AG04450 (cell line): ENCODE measurements at places on chromosomes 12 and 14. TPM values are rescaled to one million over a fixed set of nuclear protein-coding genes. Genes with fewer than 3 reads are reported as not detected.

PARPBP gene
- polyA plus RNA-seq = 4.2 and 6.0 TPM in 2 replicates

NANOG gene
- polyA plus RNA-seq = 0.01 TPM in 1 of 2 replicates, not detected in the other

GRCh38 chr12:55974308-55974730 is 441 bp downstream of the RAB5B start:
- no peak for DNase-seq

RND1 gene
- 0.36 and 0.42 TPM in 2 replicates for polyA plus RNA-seq

LRRC43 gene
- 0.27 and 0.48 TPM in 2 replicates for polyA plus RNA-seq
